Psoas muscle (tissue), 8 donors: ENCODE measurements at places on chromosomes 2 and 18. TPM values are rescaled to one million over a fixed set of nuclear protein-coding genes. Genes with fewer than 3 reads are reported as not detected.

HOXD4 gene
- 1.5 TPM for total RNA-seq

TBR1 gene
- not detected for total RNA-seq

NRP2 gene
- total RNA-seq = 2.4 TPM

CNGA3 gene
- not detected for total RNA-seq

ALPG gene
- not detected for total RNA-seq

CENPA gene
- total RNA-seq = not detected

CBLN2 gene
- not detected for total RNA-seq

STPG4 gene
- total RNA-seq = not detected

SPEG gene
- total RNA-seq = 239 TPM

TM4SF20 gene
- total RNA-seq = not detected

DNA sequence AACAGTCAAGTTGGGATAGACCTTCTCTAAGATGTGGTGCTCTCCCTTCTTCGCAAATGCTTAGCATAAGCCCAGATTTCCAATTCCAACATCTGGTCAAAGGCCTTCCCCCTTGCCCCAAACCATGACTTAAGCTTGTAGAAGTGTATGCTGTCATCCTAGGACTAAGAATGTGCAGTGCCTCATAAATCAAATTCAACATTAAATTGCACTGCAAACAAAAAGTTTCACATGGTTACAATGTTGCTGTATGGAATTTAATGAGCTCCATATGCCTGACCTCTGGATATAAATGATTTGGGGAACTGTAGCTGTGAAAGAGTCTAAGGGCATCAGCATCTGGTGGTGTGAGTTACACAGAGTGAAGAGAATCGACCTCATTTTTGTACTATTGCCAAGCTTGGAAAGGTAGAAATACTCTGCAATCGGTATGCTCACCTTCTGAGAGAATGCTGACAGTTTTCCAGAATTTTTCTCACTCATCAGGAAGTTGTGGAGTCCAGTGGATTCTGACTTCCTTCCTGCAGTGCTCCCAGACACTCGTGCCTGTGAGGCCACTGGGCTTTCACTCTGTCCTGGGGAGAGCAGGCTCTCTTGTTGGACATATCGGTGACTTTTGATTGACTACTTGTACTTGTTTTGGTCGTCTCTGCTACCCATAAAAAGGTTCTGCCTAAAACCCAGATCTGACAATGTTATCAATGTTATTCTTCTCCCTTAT is 40.6 kb downstream of the FASTKD2 start:
- no peak for DNase-seq

GRCh38 chr2:67366832-67367412 is 30.2 kb upstream of the ETAA1 start:
- DNase-seq = no peak

GRCh38 chr18:805008-805754 is 6.9 kb downstream of the YES1 start:
- DNase-seq = no peak

- no peak for DNase-seq
Measured at GRCh38 chr2:55620123-55620779, 2.8 kb upstream of the PPP4R3B start.

DNA sequence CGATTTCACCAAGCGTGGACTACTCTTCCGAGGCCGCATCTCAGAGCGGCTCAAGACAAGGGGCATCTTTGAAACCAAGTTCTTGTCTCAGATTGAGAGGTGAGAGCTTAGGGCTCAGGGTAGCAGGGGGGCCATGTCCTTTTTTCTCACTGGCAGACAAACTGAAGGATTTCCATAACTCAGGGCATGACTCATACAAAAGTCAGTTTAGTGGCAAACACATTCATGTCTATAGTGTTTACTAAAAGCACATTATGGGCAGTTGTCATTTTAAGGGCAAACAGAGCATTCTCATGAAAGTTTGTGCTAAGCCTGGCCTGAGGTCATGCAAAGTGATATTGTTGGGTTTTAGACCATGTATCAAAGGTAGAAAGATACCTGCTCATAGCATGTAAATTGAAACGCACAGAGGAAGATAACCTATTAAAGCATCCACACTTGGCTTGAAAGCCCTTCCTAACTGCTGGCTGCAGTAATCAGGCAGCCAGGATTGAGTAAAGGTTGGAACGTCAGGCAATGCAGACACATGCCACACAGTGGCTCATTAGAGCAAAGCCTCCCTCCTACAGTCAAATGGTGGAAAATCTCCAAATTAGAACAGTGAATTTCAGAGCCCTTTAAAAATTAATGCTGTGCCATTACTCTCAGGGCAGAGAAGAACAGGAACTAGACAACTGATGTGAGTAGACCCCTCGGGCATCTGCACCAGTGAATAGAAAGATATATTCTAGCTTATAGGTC is 54.2 kb downstream of the HK2 start:
- no peak for DNase-seq

- no peak for DNase-seq
Measured at GRCh38 chr2:123456416-123456815, 568.7 kb upstream of the CNTNAP5 start.

- DNase-seq = no peak
Measured at GRCh38 chr18:75268364-75268646, 57.7 kb downstream of the TSHZ1 start.

DNA sequence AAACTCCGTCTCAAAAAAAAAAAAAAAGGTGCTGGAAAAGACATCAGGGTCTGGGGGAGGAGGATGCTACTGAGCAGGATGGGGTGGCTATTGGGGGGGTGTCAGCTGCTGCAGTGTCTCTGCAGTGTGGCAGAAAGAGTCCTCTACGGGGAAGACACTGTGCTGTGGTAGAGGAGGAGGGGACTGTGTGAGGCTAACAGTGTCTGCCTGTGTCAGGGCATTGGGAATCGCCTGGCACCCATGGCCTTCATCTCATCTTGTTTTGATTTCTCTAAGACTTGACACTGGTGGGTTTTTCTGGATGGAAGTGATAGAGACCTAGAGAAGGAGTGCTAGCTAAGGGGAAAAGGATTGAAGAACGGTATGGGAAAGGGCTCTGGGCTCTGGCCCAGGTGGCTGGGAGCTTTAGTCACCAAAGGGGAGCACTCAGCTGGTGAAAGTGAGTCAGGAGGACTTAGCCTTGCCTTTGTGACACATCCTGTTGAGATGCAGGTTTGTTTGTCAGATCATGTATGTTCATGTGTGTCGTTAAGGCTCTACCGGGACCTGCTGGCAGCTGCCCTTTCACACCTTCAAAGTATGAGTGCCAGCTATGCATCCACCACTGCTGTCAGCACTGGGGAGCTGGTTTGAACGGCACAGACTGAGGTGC is 58.0 kb downstream of the FARP2 start:
- DNase-seq = no peak

GRCh38 chr2:11071939-11072338 is 83.3 kb upstream of the SLC66A3 start:
- DNase-seq = no peak

GRCh38 chr2:119013671-119014070 is 71.7 kb downstream of the MARCO start:
- no peak for DNase-seq

- no peak for DNase-seq
Measured at GRCh38 chr2:138276339-138276738, 225.2 kb upstream of the SPOPL start.

DNA sequence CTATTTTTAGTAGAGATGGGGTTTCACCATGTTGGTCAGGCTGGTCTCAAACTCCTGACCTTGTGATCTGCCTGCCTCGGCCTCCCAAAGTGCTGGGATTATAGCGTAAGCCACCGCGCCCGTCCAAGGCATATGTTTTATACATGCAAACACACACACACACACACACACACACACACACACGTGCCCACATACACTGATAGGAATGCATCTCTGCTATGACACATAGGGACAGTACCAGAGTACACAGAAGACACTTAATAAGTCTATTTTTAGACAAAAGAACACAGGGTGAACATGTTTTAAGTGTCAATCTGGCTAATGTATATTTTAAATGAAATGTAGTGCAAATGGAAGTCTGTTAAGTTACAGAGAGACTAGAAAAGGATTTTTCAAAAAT is 10.7 kb upstream of the RNF103 start:
- peak; percentile 48 for DNase-seq

GRCh38 chr2:16381511-16381910 is 284.1 kb downstream of the CYRIA start:
- no peak for DNase-seq

- no peak for DNase-seq
Measured at GRCh38 chr2:12348216-12348615, 368.5 kb upstream of the TRIB2 start.

GRCh38 chr2:196266855-196267254 is 95.5 kb upstream of the STK17B start:
- DNase-seq = no peak

GRCh38 chr2:236867441-236868260 is 218.0 kb upstream of the COPS8 start:
- no peak for DNase-seq

DNA sequence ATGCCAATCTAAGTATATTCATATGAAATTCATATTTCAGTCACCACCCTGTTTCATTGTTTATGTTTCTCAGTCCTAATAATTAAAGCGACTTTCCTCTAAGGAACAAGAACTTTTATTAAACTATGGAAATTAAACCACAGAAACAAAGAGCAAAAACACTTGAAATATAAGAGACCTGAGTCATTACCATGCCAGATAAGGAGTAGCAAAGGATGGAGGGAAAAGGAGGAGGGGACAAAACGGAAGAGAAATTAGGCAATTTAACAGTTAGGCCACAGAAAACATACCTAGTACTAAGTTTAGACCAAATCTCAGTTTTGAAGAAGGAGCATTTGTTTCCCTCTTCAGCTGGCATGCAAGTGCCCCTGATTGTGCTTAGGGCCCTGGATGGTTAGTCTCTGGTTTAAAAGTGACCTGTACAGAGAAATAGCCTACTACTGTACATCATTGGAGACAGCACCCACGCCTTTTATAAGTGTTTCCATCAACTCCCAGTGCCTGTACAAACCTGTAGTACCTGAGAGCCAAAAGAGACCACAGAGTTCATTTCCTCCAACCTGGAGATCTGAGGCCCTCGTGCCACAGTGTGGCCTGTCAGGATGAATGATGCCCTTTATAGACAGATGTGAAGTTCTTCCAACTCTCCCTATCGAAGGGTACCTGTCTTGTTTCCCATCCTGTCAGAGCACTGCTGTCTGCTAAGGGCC is 74.5 kb downstream of the SPATS2L start:
- DNase-seq = no peak

DNA sequence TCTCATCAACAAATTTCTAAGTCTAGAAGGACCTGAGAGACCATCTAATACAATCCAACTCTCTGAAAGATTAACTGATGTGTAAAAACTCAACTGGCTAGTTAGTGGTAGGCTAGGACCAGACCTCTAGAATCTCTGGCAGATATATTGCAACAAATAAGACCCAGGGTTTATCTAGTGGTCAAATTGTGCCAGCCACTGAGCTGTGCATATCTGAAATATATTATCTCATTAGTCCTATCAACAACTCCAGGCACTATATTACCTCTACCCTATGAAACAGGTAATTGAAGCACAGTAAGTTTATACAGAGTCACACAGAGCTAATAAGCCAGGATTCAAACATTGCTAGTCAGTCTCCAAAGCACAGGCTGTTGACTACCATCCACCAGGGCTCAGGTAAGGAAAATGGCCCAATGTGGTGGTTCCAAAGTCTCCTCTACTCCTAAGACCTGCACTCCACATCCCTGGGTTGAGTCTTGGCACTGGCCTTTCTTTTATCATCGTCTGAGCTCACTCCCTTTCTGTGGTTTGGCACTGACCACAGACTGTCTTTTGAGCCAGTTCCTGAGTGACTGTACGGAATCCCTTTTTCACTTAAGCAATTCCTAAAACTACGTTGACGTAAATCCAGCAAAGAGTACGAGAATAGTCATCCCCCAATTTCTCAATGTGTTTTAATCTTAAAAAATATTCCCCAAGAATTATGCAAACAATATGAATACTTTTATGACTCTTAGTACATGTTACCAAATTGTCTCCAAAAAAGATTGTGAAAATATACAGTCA is 11.9 kb upstream of the PID1 start:
- peak; percentile 58 for DNase-seq

DNA sequence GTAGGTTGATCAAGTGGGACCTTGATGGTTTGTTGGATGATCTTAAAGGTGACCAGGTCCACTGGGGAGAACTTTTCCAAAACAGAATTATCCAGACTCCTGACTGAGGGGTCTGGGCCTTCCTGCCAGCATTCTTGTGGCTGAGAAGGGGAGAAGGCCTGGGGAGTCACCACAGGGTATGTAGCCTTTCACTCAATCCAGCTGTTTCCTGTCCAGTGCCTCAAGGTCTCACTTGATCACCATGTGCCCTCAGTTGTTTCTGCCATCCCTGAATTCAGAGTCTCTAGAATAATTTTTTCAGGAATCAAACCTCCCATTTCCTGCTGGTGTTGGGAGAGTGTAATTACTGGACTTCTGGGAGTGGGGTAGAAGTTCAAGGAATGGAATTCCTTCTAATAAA is 54.4 kb upstream of the TANC1 start:
- DNase-seq = no peak

DNA sequence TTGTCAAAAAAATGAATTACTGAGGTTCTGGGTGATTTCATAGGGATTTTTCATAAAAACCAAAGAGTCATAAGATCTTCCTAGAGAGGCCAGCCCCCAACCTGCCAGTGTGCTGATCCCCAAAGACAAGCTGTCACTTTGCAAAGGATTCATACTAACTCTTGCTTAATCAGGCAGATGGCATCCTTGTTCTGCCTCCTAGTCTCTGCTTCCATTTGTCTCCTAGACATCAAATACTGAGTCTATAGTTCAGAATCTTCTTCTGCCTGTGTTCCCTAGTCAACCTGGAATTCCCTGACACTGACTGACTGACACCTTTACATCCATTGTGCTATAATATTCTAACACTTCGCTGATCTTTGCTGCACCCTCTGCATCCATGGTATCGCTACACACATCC is 84.9 kb downstream of the SLC8A1 start:
- DNase-seq = no peak

GRCh38 chr2:140891614-140892212 is 1239.1 kb downstream of the LRP1B start:
- DNase-seq = no peak

GRCh38 chr18:62189208-62189607 is 2.2 kb downstream of the RELCH start:
- no peak for DNase-seq

- DNase-seq = no peak
Measured at GRCh38 chr18:48777744-48778116, 173.0 kb downstream of the SMAD7 start.

- DNase-seq = no peak
Measured at GRCh38 chr2:36480028-36480427, 117.9 kb downstream of the FEZ2 start.

GRCh38 chr2:224716201-224716600 is at the start of gene CCDC195:
CCDC195 (minus strand) TSS chr2:224716365; CDS start chr2:224716365, 0 bp downstream.
- no peak for DNase-seq
